ENCODE measurements at places on chromosomes 6 and 20. TPM values are rescaled to one million over a fixed set of nuclear protein-coding genes. Genes with fewer than 3 reads are reported as not detected.

DNA sequence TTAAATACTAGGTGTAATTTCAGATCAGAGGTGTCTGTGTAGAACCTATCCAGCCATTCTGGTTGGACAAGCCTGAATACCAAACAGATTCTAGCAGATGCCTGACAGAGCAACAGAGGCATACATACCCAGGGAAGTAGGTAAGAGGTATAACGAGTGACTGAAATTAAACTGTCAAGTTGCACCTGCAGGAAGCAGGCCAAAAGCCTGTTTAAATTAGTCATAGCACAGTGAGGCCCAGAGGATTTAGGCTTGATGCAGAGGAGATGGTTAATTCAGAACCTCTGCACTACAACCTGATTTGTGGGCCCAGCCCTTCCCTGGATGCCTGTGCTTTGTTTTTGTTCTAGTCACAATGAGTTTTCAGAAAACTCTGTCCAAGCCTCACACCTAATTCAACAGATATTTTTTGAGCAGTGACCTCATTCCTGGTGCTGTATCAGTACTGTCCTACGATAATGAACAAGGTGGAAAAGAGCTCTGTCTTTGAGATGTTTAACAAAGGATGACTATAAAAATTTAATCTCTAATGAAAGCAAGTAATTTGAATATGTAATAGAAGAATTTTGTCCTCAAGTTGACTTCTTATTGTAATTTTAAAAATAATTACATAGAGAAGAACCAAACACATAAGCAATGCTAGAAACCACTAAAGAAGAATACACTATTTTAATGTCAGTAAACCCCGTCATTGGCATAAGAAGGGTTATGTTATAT lies 31.7 kb downstream of the C6orf58 start:
- DNase-seq = no peak

The MLIP gene
- polyA plus RNA-seq = not detected

The TCF15 gene
- not detected for polyA plus RNA-seq

DNA sequence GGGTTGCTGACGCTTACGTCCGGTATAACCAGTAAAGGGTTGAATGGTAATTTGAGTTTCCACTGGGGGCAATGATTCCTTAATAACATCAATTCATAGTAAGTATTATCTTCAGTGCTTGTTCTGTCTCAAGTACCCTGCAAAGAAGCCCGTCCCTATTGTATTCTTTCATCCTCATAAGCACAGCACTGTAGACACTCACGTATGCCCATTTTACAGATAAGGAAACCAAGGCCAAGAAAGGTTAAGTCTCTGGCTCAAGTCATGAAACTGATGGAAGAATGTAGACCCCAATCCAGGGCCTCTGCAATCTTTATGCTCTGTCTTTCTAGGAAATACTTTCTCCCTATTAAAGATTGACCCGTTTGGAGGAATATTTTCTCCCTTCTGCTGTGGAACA lies 251.2 kb downstream of the ZNF217 start:
- DNase-seq = no peak

The TNNC2 gene
- 1.1 TPM for polyA plus RNA-seq

- no peak for DNase-seq
Measured at GRCh38 chr6:43921039-43921438, 151.0 kb downstream of the VEGFA start.
